Fibroblast of skin of right quadriceps (primary cell): ENCODE measurements at places on chromosomes 13 and 19.
A peak's percentile ranks its signal among the peaks of the same experiment; 100 is the strongest.

GRCh38 chr13:28137596-28137995, 749 bp upstream of the PAN3 start:
- peak; percentile 10 for DNase-seq

GRCh38 chr13:76048675-76049375, 412.7 kb downstream of the LMO7 start:
- no peak for DNase-seq

DNA sequence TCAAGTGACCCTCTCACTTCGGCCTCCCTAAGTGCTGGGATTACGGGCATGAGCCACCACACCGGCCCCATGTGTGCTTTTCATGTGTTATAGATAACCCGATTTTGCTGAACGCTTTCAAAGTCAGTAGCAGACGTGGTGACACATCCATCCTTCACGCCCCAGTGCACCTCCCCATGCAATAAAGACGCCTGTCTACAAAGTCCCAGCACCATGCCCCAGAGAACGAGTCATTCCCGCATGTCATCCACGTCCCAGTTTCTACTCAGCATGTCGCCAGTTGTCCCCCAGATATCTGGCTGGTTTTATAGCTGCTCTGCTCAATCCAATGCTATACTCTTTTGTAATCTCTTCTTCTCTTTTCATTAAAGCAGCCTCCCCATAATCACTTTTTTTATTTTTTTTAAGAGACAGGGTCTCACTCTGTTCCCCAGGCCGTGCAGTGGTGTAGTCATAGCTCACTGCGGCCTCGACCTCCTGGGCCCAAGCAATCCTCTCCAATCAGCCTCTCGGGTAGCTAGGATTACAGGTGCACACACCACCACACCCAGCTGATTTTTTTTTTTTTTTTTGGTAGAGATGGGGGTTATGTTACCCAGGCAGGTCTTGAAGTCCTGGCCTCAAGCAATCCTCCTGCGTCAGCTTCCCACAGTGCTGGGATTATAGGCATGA, 42.5 kb downstream of the DNM2 start:
- peak; percentile 45 for DNase-seq

DNA sequence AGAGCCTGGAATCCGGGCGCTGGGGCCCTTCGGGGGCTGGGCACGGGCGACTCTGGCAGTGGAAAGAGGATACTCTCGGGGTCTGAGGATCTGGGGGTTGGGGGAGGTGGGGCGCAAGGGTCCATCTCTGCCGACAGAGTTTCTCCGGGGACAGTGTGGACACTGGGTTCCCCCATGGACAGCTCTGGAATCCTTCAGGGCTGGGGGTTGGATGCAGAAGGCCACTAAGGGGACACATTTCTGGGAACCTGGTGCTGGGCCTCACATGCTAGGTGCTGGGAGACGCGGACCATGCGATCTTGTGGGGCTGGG, 2.3 kb downstream of the TGFBR3L start:
- DNase-seq: no peak

DNA sequence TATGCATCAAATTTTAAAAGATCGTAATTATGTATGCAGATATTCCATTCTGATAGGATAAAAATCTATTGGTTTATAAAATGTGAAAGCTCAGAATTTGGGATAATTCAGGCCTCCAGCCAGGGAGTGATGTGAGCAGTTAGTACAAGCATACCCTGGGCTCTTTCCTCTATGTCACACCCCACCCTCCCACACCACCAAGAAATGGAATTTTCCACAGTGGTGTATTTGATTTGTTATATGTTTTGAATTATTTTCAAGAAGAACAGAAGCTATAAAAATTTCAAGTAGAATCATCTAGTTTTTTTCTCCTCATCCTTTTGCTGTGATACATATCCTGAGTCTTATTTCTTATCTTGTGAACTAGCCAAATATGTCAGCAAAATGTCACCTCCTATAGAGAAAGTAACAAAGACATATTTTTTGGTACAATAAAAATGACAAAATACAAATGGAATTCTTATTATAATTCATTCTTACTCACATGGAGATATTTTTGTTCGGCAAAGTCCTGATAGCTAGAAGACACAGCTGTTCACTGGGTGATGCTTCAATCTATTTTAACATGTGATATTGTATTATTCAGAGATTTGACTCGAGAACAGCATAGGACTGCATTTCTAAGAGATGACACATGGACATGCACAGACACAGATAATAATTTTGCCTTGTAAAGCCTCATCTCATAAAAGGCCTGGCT, 61.2 kb upstream of the FRY start:
- DNase-seq: peak; percentile 63

DNA sequence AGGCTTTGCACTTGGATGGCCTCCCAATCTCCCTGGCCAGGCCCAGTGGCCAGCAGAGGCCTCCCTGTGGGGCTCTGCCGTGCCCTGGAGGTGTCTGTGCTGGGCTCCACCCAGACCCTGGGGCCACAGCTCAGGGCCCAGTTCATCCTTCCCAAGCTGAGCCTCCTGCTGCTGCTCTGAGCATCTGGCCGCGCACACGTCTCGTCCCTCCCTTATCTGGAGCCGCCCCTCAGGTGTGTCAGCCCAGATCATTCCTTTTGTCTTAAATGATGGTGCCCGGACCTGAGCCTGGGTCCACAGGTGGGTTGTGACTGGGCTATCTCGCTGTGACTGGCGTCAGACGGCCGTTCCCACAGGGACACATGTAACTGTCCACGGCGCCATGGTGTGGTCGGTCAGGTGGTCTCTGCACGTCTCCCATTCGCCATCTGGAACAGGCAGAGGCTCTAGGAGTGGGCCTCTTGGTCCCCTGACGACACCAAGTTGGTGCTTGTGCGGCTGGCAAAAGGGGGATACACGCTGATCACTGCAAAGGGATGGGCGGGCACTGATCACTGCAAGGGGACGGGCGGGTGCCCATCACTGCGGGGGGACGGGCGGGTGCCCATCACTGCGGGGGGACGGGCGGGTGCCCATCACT, 14.3 kb upstream of the ZNF554 start:
- DNase-seq: no peak
